Activated T-cell treated with anti-CD3 and anti-CD28 coated beads, Interleukin-2, amount 50 U/mL, for 72 hours (primary cell): ENCODE measurements at places on chromosomes 6 and 20.

- DNase-seq = no peak
Observed at GRCh38 chr6:38279423-38279822, 360.3 kb downstream of the BTBD9 start.

DNA sequence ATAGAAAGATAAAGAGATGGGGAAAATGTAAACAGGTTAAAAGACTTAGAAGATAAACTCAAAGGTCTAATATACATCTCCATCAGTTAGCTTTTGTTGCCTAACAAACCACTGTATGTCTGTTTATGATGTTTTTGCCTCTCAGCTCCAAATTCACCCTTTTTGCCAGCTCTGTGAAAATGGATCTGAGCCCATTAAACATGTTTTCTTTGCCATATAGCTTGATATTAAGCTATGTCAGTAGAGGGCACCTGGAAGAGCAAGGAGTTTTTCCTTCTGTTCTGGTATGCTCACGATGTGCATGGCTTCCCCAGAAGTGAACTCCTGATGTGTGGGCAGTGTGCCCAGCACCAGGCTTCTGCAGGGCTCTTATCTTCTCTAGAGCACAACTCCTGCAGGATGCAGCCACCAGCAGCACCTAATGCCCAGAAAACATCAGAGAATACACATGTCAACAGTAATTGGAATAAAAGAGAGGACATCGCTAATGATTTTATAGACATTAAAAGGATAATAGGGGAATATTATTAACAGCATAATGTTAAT lies 14.6 kb upstream of the SNX9 start:
- DNase-seq = no peak

- DNase-seq = no peak
Observed at GRCh38 chr6:132548746-132549463, 3.6 kb upstream of the TAAR8 start.

GRCh38 chr6:167760979-167761793 lies 65.5 kb upstream of the AFDN start:
- DNase-seq = no peak

- DNase-seq = no peak
Observed at GRCh38 chr6:87807475-87807874, 105.4 kb upstream of the AKIRIN2 start.

- peak; percentile 0 for DNase-seq
Observed at GRCh38 chr20:25282034-25282781, 34.3 kb downstream of the PYGB start.

DNA sequence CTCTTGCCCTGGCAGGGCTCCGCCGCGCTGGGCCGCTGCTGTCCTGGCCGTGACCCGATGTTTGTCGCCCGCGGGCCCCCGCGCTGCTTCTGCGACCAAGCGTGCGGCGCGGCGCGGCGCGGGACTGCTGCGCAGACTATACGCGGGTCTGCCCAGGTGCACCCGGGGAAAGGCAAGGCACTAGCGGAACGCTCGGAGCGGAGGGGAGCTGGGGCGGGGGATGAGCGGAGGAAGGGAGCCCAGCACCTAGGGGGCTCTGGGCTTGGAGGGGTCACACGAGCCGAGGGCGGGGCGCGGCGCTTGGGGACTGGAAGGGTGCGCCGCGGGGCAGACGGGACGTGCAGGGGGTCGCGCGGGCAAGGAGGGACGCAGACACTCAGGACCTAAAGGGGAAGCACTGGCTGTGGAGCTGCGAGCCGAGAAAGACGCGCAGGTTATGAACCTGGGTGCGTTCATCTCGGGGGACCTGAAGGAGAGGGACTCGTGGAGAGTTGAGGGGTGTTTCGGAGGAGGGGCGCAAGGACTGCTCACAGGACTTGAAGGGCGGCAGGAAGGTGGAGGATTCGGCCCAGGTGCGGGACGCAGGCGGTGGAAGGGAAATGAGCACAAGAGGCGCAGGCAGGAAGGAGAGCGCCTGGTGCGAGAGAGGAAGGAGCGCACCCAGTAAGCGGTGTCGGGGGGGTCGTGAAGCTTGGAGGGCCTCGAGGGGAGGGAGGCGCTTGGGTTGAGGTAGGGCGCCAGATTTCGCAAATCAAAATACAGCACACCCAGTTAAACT lies 40.8 kb upstream of the ZNFX1 start:
- peak; percentile 29 for DNase-seq

- no peak for DNase-seq
Observed at GRCh38 chr6:84035484-84035883, 1.9 kb downstream of the MRAP2 start.

DNA sequence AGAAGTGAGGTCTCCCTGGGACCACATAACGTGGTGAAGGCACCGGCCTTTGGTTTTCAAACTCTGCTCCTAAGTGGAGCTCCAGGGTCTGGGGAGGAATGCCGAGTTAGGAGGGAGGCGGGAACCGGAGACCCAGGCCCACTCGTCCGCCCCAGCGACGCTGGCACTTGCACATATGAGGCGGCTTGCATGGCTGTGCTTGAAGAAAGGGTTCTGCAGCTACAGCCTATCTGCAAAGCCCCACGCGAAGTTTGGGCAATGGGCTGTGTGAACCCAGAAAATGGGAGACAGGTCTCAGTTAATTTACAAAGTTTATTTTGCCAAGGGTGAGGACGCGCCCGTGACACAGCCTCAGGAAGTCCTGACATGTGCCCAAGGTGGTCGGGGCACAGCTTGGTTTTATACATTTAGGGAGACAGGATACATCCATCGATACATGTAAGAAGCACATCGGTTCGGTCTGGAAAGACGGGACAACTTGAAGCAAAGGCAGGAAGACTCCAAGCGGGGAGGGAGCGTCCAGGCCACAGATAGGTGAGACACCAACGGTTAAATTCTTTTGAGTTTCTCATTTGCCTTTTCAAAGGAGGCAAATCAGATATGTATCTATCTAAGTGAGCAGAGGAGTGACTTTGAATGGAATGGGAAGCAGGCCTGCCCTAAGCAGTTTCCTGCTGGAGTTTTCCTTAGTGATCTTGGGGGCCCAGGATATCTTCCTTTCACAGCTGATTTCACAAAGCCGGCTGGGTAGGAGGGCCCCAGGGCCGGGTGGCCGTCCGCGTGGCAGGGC lies 782 bp upstream of the PCMTD2 start:
- DNase-seq = no peak

DNA sequence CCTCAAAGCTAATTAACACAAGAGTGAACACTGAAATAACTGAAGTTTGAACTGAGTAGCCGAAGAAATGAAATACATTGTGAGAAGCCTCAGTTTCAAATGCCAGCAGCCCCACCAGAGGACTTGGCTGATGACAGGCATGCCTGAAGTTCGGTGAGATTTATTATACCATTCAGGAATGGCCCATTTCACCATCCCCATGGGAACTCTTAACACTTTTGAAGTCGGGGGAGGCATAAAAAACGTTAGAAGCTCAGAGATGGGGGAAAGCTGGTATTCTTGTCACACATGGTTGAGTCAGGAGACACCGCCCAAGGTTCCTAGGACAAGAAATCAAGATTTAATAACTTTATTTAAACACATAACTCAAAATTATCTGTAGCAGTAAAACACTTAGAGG lies 17.6 kb upstream of the SLC22A3 start:
- DNase-seq = no peak
